DMS153 (cell line): ENCODE measurements at places on chromosomes 12 and 14.
A peak's percentile ranks its signal among the peaks of the same experiment; 100 is the strongest.

GRCh38 chr14:38290601-38291188 is 34.8 kb upstream of the CLEC14A start:
- DNase-seq: peak; percentile 60

GRCh38 chr14:68696721-68697495 is 96.0 kb downstream of the ZFP36L1 start:
- no peak for DNase-seq

GRCh38 chr14:81268016-81268416 is 47.3 kb upstream of the GTF2A1 start:
- DNase-seq: no peak

- DNase-seq: no peak
Observed at GRCh38 chr14:95140060-95140858, 17.1 kb downstream of the DICER1 start.

DNA sequence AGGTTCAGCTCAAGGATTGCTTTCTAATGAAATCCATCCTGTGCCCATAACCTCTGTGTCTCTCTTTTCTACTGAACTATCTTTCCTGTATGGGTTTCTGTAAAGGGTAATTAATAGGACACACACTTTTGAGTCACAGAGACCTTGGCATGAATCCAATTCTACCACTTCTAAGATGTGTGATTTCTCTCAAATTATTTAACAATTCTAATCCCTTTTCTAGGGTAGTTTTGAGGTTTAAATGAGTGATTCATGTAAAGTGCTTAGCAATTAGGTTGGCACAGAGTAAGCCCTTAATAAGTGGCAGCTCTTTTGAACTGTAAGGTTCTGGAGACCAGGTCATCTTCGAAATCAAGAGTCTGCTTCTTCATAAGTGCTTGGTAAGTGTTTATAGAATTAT is 202.7 kb downstream of the RASSF9 start:
- no peak for DNase-seq

- DNase-seq: no peak
Observed at GRCh38 chr14:103099081-103099732, 4.7 kb downstream of the EXOC3L4 start.

GRCh38 chr12:94812345-94812744 is 162.0 kb upstream of the TMCC3 start:
- no peak for DNase-seq

DNA sequence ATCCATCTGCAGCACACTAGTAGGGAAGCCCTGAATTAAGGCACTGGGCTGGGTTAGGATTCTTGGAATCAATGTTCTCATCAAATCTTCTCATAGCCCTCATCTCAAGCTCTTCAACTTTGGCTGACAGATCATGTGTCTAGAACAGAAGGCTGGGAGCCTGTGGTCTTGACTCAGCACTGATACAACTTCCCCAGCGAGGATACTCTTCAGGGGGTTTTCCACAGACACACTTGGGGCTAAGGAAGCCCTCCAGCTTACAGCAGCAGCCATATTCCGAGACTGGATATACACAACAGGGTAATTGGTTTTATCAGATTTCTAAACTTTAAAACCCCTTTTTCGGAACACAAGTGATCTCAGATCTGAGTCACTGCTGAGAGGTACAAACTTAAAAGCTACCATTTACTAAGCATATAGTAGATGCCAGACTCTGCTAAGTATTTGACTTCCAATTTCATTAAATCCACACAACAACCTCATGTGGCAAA is 3.5 kb downstream of the FMNL3 start:
- DNase-seq: no peak

DNA sequence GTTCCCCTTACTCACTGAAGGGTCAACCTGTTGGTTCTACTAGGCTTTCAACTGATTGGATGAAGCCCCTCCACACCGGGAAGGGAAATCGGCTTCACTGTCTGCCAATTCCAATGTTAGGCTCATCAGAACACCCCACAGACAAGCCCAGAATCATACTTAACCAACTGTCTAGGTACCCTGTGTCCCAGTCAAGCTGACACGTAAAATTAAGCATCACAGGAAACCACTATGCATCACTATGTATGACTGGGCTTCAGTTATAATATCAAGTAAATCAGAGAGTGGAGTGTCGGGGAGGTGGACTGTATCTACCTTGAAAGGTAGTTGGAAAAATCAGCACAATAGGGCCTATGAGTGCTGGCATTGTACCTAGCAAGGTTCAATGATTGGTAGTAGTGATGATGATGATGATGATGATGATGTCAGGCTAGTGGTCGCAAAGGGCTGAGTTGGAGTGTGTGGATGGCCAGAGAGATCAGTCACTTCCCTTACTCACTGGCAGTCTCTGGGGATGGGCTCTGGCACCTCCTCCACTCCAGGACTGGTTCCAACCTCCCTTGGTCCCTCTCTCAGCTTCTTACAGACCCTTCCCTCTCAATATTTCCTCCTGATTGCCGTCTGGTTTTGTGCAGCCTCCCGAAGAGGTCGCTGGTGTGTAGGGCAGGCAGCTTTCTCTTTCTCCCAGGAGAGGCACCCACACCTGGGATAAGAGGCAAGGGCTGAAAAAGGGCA is 3.3 kb upstream of the ATG101 start:
- no peak for DNase-seq

GRCh38 chr12:47033081-47033480 is 46.3 kb upstream of the PCED1B start:
- peak; percentile 8 for DNase-seq

GRCh38 chr12:108482717-108483212 is 32.3 kb upstream of the FICD start:
- no peak for DNase-seq

DNA sequence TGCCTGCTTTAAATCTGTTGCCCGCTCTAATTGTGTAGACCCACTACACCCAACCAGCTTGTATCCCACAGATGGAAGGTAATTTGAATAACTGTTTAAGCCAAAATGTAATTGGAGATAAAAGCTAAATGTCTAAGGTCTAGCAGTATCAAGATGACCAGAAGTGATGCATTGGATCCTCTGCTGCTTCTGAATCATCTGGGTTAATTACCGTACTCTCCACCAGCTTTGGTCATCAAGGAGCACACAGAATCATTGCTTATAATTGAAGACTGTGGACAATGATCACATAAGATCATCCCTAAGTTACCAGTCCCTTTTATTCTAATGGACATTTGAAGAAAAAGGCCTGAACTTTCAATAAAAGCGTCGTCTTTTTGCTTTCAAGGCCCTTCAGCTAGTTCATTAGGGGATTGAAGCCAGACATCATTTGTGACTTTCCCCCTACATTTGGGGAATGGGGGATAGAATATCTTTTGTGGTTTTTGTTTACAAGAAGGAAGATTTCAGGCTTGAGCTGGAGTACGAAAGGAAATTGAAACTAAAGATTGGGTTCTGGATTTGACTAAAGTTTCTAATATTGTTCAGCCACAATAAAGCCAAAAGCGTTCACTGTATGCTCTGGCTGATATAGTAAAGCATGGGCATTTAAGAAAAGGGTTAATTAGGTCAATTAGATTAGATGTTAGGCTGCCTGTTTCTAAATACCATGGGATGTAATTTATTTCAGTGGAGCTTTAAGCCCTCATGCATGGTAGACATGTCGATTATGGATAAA is 123.2 kb downstream of the CHST11 start:
- no peak for DNase-seq

DNA sequence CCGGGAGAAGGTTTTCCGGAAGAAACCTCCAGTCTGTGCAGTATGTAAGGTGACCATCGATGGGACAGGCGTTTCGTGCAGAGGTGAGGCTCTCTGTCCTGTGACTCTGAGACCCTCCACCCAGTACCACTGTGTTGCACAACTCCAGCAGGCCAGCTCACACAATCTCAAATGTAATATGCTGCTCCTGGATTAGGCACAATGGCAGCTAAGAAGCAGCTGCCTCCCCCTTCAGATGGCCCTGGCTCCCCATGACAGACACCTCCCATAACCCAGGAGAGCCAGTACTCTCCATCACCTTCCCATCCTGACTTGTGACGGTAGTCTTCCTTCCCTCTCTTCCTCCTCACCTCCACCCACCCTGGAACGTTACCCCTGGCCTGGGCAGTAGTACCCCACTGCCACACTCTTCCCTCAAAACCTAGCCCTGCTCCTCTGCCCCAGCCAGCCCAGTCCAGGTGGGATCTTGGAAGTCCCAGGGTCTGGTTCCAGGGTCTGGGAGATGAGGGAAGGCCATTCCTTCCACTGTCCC is 2.1 kb downstream of the TNS2 start:
- DNase-seq: no peak

DNA sequence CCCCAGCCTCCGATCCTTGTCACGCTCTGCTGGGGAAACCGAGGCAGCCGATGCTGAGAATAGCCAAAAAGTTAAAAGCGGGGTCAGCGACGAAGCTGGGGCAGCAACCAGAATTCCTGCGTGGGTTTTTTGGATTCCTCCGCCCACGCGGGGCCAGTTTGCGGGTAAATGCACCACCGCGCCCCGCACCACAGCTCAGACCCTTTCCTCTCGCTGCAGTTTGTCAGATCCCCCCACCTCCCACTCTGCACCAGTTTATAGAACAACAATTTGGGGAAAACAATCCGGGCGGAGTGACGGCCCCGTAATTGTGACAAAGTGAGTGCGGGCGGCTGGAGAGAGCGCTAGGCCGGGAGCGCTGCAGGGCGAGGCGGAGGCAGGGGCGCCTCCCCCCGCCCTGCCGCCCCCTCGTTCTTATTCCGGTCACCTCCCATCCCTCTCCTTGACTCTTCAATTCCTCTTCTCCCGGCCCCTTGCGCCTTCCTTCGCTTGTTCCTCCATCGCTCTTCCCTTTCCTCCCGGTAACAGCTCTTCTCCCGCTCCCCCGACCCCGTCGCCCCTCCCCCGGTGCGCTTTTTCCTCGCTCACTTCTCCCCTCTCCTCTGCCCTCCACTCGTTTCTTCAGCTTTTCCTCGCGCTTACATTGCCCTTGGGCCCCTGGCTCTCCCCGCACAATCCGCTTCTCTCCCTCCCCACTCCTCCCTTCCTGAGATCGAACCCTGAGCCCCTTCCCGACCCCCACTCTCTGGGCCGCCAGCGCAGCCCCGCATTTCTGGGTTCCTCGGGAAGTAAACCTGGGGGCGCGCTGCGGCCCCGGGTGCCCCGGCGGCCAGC is 646 bp upstream of the DNAJC22 start:
- no peak for DNase-seq

DNA sequence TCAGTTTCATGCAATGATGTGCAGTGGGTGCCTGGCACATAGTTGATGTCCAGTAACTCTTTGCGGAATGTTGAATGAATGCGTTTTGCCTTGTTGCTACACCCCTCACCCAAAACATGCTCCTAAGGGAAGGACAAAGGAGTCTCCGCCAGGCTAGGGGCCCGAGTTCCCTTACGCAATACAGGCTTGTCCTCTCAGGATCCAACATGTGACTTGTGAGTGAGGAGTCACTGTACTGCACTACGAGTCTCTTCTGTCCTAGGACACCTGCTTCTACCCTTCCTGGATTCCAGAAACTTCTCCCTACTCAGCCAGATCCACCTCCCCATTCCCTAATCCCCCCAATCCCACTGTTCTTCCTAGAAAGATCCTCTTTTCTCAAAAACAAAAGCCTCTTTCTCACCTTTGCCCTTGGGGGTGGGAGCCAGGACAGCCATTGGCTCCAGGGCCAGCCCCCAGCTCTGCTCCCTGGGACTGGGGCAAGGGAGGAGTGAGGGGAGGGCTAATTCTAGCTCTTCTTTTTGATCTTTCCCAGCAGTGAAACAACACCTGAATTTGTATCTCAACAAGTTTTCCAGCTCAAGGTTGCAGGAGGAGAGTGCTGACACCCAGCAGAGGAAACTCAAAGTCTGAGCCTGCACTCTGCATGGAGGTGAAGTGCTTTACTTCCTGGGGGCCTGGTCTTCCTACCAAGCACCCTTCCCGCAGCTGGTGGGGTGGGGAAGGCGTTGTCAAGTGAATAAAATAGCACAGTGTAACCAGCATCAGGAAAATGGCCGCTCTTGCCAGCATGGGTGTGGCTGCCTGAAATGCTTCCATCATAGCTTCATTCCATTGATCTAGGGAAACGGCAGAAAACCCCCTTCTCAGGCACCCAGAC is 3.4 kb upstream of the OTUB2 start:
- no peak for DNase-seq

DNA sequence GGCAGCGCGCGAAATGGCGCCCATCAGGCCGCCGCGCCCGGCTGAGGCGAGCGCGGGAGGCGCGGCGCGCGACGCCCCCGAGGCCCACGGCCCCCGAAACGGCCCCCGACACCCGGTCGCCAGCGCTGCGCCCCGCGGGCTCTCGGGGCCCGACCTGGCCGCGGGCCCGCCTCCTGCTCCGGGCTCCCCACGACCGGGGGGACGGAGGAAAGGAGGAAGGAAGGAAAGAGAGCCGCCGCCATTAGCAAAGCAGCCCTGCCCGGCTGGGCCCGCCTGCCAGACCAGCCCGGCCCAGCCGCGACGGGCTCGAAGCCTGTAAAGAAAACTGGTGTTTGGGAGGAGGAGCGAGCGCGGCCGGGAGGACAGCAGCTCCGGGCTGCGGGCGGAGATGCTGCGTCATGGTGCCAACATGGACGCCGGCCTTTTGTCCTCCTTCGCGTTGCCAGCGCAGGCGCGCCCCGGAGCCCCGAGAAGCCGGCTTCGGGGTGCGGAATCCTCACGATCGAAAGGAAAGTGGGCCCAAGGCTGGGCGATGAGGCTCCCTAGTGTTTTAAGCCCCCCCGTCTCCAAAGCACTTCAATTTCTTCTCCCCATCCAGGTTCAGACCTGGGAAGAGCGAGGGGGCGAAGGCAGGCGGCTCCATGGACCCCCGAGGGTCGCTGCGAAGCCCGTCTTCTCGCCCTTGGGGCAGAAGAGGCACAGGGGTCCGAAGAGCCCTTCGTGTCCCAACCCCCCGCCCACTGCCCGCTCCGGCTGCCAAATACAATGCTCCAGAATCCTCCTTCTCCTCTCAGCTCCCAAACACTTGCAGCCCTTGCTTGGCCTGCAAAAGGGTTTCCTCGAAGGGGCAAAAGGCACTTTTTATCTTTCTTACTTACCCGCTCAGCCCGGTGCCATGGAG is 2.9 kb upstream of the SETD1B start:
- DNase-seq: no peak

GRCh38 chr14:85310491-85311272 is 219.3 kb upstream of the FLRT2 start:
- no peak for DNase-seq

- no peak for DNase-seq
Observed at GRCh38 chr14:103450416-103450815, 65.2 kb downstream of the MARK3 start.

DNA sequence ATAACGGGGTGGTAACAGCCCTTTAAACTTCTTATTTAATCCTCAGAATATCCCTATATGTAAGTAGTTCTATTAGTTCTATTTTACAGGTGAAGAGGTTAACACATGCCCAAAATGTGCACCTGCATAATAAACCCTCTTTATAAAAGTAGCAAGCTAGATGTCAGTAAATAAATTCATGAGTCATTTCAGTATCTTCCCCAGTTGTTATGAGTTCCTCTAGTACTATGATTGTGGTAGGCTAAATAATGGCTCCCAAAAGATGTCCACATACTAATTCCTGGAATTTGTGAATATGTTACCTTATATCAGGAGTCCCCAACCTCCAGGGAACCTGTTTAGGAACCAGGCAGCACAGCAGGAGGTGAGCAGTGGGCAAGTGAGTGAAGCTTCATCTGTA is 106.5 kb downstream of the TMTC3 start:
- DNase-seq: no peak

DNA sequence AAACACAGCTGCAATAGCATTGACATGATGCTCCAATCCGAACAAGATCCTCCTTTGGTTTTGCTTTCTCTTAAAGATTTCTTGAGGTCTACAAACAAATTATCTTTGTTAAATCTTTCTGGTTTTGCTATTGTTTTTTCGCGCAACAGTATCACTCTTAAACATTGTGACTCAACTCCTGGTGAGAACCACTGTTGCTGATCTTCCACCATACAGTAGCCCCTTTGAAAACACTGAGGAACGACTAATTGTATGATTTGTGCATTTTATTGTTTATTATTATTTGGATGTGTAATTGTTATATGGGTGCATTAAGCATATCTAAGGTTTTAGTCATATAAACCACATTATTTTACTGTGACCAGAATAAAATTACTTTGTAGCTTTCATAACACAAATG is 282.8 kb downstream of the EGLN3 start:
- no peak for DNase-seq
